ENCODE measurements at places on chromosomes 12 and 14.

GRCh38 chr14:72892103-72892878 is 1.6 kb downstream of the DPF3 start:
- no peak for DNase-seq

GRCh38 chr12:79174626-79175025 is 310.1 kb downstream of the SYT1 start:
- peak; percentile 58 for DNase-seq

DNA sequence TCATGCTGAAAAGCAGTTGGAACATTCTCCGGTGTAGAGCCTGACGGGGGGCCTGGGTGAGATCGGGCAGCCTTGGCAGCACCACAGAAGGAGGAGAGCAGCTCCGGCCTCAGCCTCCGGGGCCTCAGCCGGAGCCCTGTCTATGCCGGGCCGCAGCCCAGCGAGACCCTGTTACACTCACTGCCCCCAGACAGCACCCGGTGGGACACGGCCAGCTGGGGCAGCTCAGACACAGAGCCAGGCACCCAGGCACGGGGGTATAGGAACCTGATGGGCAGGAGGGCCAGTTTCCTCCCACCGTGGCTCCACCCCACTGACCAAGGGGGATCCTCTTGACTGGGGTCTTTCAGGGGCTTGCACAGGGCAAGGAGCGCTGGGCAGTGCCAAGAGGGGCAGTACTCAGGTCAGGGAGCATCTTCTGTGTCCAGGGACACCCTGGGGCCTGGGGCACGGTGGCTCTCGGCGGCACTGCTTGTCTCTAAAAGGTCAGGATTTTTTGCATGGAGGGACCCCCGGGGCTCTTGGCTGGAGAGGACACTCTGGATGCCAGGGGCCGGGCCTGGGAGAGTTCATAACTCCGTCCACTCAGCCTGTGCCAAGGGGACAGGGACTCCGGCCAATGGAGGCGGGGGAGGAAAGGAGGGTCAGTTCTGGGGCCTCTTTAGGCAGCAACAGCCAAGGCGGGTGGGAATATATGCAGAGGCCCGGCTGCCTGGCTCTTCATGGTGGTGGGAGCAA is 9.4 kb downstream of the INF2 start:
- DNase-seq, result no peak

- no peak for DNase-seq
Measured at GRCh38 chr12:19759227-19759626, 319.9 kb downstream of the AEBP2 start.

DNA sequence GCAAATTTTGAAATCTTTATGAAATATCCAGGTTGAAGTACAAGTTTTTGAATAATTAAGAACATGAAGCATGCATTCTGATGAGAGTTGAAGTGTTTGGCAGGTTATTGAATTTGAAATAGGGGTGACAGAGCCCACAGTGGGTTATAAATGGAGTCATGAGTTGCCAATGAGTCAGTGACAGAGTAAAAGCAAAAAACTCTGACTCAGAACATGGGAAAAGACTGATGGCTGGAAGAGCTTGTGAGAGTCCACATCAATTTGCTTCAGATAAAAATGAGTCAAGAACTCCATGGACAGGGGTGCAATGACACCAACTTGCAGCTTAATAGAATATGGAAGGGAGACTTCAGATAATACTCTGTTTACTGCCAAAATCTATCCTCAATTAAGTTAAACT is 105.3 kb downstream of the SLC6A15 start:
- DNase-seq, result no peak

- DNase-seq, result no peak
Measured at GRCh38 chr14:38868399-38869290, 234.4 kb downstream of the SEC23A start.

GRCh38 chr14:64061706-64062105 is 208.9 kb downstream of the SYNE2 start:
- no peak for DNase-seq

DNA sequence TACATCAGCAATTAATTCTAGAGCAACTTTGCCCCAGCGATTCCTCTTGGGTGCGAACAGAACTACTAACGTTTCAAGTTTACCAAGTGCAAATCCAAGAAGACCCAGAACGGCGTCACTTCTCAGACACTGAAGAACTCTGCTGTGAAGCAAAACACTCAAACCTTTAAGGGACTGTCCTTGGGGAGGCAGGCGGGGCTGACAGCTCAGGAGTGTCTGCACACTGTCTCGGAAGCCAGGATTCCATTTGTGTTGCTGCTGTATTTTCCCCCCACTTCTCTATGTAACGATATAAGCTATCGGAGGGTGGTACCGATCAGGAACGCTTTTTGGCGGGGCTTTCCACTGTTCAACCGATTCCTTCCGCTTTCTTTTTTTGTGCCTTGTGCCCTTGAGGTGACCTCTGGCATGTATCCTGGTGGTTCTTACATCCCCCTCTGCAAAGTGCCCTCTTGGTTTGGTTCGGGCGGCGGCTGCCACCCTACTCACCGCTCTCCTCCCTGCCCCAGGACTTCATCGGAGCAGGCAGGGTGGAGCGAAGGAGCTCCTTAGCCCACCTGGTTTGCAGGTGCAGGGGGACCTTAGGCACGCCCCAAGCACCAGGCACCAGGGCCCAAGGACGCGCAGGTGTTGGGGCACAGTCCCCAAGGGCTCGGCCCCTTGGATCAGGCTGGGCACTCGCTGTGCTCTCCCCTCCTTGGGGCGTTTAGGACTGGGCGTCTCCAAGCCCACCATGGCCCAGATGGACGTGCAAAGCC is 19.2 kb upstream of the MLXIP start:
- DNase-seq, result no peak

DNA sequence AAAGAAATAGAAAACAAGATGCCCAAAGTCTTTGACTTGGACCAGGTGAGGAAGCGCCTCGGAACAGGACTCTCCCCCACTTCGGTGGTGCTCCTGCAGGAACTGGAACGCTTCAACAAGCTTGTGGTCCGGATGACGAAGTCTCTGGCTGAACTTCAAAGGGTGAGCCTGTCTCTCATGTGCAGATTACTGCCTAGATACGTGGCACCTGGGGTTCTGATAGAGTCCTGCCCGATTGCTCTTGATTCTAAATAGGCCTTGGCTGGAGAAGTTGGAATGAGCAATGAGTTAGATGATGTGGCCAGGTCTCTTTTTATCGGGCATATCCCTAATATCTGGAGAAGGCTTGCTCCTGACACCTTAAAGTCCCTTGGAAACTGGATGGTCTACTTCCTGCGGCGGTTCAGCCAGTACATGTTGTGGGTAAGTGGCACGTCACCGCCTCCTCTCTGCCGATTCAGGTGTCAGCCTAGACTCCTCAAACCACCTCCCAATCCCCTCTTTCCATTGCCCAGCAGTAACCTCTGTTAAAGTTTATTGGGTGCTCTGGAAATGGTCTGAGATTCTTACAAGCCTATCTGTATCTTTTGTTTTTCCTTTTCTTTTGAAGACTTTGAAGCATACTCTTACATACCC is 40.8 kb downstream of the CCDC92 start:
- DNase-seq, result no peak

DNA sequence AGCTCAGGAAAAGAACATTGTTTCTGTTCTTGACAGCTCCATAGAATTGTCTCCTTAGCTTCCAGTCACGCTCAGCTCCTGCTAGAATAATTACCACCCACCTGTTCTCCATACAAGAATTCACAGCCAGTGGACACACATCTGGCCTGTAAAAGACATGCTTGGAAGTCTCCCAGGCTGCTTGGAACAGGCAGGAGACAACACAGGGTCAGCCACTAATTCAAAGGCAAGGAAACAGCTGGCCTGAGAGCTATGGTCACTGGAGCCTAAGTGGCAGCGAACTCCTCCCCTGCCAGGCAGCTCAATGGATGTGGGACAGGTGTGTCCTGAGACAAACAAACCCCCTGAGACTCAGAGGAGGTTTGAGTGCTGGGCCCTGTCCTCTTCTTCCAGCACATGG is 22.9 kb upstream of the LTBP2 start:
- no peak for DNase-seq

GRCh38 chr12:122499991-122500684 is 594 bp downstream of the ZCCHC8 start:
- no peak for DNase-seq

DNA sequence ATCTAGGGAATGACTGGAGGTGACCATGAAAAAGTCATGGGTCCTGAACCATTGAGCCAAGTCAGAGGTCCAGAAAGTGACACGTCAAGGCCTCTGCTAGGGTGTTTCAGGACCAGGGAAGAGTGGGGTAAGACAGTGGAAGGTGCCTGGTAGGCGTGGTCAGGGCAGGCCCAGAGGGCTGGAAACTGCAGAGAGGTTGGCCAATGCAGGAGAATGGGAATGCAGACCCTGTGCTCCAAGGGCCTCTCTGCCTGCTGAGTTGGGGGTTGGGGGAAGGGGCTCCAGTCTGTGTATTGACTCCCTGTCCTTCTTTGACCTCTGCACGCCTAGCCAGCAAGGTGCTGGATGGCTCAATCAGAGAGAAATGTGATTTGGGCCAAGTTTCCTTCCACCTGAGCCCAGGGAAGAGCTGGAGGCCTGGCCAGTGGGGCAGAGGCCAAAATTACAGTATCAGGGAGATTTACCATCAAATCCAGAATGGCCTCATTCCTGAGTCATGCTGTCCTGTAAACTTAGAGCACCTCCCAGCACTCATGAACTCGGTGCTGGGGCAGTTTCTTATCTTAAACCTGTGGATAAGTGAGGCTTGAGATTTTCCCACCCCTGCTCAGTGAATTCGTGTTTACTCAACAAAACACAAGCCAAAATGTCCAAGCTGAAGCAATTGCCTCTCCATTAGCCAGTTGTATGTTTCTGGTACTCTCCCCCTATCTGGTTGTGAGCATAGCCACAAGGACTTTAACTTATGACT is 24.4 kb downstream of the IRF2BPL start:
- no peak for DNase-seq

DNA sequence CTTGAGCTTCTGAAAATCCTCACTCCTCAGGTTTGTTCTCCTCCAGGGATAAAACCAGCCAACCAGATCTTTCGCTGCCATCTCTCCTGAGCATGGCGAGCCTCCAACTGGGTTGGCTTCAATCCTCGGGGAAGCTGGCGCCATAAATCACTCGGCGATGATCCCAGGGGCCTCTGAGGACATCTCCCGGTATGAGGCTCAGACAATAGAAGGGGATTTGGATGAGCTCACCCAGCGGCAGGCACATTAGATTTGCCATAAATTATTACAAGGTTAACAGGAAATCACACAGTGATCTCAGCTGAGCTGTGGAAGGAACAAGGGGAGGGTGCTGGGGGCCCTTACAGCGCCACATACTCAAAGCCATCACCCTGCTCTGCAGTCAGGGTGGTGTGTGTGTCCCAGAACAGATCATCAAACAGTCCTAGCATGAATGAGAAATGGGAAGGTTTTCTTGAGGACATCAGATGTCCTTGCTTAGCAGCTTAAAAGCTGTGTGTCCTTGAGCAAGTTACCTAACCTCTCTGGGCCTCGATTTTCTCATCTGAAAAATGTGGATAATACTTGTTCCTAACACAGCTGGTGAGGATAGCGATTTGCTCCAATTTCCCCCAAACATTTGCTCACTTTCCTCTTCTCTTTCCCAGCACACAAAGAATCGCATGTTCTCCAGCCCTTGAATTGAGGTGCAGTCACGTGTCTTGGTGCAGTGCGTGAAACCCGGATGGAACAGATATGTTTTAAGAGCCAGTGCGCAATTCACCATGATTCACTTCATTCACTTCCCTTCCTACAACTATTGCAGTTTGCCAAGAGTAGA is 142.8 kb downstream of the SCARB1 start:
- DNase-seq, result no peak

GRCh38 chr14:65321370-65321875 is 91.1 kb upstream of the FUT8 start:
- no peak for DNase-seq

GRCh38 chr14:96797582-96798349 is 584 bp downstream of the VRK1 start:
- DNase-seq, result no peak

DNA sequence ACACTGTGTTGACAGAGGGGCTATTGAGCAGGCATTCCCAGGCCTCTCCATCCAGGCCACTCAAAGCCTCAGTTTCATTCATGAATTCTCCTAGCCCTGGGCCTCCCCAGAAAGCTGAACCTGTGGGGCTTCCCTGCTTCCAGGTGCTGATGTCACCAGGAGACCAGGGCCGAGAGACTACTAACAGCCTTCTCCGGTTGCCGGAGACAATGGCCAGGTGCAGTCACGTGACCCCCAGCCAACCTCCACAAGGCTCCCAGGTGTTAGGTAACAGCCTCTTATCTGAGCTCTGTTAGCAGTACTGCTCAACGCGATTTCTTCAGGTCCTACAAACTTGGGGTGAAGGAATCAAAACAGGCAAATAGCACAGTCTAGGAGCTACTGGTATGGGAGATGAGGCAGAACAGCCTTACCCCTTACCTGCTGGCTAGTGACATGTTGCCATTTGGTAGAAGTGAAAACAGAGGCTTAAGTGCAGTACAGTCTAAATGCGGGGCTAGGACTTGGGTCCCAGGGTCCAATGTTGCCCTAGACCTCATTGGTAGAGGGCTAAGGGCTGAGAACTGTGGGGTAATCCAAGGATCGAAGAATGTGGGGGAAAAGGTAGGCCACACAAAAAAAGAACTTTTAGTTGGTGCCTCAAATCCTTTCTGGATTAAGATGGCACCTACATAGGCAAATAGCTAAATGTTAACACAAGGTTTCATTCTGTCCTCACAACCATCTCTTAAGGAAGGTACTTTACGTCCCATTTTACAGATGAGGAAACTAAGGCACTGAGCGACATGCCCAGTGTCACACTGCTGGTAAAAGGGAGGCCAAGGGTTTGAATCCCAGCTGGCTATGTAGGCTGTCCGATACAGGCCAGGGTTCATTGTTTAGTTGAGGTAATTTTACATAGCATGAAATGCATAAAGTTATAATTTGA is 3.8 kb downstream of the CCDC88C start:
- DNase-seq, result no peak

DNA sequence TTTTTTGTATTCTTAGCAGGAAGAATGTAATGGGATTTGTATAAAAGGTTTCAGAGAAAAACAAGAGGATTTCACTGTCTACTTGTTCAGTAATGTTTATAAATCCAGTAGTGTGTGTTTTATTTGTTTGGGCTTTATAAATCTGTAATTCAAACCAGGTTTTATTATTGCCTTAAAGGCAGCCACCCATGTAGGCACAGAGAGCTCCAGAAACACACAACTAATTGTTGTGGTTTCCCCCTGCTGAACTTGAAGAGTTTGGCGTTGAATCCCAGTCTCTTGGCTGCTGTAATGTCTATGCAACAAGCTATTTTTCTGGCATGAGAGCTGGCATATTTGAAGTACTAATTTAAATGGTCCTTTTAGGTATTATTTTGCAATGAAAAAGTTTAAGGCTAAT is 63.4 kb upstream of the SLCO1C1 start:
- DNase-seq, result no peak

DNA sequence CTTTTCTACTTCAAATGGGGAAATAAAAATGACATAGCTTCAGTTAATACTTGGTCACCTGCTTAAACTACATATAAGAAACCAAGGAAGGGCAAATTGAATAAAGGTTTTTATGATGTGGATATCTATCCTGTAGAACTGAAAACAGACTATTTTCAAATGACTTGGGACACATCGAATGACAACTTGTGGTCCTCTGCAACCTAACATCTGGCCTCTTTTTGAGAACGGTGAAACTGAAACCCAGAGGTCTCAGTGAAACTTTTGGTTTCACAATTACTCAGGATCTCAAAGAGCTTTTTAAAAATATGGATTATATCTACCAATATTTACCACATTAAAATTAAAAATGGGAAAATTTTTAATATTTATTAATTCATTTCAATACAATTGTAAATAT is 65.2 kb downstream of the PPP2R5E start:
- DNase-seq, result no peak

- no peak for DNase-seq
Measured at GRCh38 chr14:58216544-58216943, 16.6 kb downstream of the ACTR10 start.

All from SW 1271 (cell line).